ENCODE measurements at places on chromosomes 3 and 15.

GRCh38 chr3:53231532-53232511 lies 24.0 kb downstream of the TKT start:
- DNase-seq, result peak; percentile 12

- DNase-seq, result no peak
These were observed 1.6 kb downstream of the KY start for GRCh38 chr3:134649106-134649705.

GRCh38 chr3:192408007-192408646 lies 319.2 kb downstream of the FGF12 start:
- no peak for DNase-seq

DNA sequence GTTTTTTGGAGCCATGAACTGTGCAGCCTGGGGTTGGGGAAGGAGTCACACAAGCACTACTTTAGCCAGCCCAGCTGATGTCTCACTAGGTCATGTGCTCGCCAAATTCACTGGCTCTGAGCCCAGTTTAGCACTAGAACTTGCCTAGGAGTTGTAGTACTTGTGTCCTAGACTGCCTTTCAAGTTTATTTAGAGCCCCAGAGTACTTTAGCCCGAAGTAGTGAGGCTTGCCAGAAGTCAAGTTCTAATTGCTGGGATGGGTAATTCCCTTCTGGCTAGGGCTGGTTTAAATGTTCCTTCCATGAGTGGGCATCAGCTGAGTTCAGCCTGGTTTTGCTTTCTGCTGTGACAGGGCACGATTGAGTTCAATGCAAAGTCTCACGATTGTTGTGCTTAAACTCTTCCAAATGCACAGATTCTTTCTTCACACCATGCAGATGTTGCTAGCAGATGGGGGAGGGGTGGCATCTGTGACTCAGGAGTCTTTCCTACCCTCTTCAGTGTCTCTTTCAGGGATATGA lies 228.2 kb upstream of the ZPLD1 start:
- DNase-seq, result no peak

- no peak for DNase-seq
These were observed 101.8 kb upstream of the THSD4 start for GRCh38 chr15:71013446-71013845.

- DNase-seq, result no peak
These were observed 214.9 kb downstream of the CBLB start for GRCh38 chr3:105653868-105654267.

DNA sequence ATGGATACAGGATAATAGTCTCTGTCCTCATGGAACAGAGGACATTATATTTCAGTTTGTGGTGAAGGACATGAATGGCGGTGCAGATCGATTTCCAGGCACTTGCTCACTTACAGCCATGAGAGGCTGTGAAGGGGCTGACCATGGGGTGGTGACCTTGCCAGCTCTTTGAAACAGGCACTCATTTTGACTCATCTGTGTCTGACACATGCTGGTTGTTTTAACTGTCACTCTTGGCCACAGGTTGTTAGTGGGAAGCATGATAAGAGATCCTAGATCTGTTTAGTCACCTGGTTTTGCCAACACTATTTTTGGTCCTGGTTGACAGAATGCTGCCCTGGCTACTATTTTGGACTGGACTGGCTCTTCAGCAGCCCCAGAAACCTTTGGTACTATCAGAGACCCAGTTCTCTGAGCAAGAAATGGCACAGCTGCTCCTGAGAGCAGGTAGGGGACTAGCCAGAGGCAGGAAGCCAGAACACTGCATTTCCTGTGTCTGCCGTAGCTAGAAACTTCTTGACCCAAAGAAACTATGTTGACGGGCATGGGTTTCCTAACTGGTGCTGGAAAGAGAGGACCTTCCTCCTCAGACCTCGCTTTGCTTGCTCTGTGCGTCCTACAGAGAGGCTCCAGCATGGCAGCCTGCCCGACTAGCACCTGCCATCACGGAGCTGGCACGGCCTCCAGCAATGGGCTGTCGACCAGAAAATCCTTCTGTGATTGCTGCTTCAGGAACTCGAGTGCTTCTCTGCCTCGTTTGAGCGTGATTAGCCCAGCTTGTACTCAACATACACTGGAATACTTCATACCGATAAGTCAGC lies 6.3 kb downstream of the PXYLP1 start:
- DNase-seq, result no peak
